Mesendoderm (in vitro differentiated cells): ENCODE measurements at places on chromosomes 4 and X.

GRCh38 chrX:18974993-18975392 is 8.9 kb downstream of the PHKA2 start:
- no peak for DNase-seq

- DNase-seq = no peak
Observed at GRCh38 chrX:36986231-36986630, 21.9 kb upstream of the FAM47C start.

- no peak for DNase-seq
Observed at GRCh38 chr4:159268607-159269006, 165.7 kb downstream of the RAPGEF2 start.

DNA sequence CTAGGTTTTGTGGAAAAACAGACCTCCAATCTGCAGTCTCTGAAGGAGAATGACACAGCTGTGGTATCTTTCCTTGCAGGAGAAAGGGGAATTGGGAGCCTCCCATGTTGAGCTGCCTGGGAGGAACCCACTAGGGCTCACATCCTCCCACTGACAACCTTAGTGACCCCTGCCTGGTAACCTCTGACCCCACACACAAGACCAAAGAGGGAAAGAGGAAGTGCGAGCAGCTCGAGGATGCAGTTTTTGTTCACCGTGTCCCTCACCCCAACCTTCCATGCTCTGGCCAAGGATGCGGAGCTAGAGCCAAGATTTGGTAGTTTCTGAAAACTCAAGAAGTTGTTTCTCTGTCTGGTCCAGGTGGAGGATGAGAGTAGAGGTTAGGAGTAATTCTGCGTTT is 5.4 kb upstream of the ZXDA start:
- DNase-seq = no peak

- no peak for DNase-seq
Observed at GRCh38 chrX:10062980-10063379, 93.8 kb upstream of the CLCN4 start.

DNA sequence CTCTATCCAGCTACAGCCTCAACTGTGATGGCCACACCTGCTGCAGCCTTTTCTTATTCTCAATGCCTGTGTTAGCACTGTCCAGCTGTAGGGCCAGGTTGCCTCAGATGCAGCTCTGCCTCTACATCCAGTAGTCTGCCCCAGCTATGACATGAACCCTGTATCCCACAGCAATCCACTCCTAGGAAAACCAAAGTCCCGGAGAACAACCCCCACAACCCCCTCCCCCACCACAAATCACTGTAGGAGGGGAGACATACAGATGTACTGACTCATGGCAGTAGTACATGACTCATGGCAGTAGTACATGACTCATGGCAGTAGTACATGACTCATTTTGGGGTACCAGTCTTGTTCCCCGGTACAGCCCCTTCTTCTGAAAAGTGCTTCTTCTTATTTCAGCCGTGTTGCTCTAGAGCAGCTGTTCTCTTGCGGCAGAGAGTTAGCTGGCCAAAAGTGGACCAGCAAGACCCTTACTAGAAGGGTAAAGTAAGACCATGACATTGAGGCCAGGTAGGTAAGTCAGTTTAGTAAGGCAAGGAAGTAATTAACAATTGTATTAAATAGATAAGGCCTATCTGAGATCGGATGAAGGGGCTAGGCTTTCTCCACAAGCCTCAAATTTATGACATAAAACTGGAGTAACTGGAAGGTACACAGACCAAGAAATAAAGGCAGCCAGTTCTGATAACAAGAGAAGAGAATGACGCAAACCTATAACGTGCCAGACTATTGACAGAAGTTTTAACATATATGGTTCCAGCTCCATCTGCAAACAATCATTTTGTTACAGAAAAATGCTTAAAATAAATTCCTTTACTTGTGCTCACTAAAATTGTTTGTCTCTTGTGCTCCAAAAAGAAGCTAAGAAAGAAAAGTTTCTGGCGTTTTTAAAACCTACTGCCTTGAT is 221.4 kb downstream of the TACR3 start:
- peak; percentile 79 for DNase-seq

- DNase-seq = no peak
Observed at GRCh38 chr4:77117721-77118120, 39.3 kb upstream of the CCNG2 start.

DNA sequence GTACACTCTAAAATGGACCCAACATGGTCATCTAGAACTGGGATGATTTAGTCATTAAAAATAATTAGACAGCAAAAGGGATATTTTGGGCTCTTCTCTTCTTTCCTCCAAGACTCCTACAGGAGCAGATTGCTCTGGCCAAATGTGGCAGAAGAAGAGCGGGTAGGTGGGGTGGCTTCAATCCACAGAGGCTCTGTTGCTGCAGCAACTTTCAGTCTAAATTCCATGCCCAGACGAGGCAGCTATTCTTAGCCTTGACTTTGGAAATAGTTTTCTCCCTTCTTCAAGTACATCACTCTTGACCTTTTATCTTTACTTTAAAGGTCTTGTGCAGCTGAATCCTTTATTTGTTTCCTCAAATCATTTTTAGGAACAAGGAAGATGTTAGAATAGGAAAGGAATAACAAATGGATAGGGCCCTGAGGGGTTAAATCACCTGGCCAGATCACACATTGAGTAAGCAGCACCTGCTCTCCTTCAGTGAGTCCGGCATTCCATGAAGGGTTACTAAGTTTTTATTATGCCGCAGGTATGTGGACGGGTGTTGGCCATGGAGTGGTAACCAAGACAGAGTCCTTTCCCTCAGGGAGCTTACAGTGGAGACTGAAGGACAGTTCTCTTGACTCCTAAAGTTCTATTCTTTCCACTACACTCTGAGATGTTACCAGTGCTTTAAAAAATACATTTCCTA is 19.3 kb upstream of the SORBS2 start:
- no peak for DNase-seq

GRCh38 chr4:17765514-17766286 is 15.7 kb downstream of the FAM184B start:
- DNase-seq = no peak

DNA sequence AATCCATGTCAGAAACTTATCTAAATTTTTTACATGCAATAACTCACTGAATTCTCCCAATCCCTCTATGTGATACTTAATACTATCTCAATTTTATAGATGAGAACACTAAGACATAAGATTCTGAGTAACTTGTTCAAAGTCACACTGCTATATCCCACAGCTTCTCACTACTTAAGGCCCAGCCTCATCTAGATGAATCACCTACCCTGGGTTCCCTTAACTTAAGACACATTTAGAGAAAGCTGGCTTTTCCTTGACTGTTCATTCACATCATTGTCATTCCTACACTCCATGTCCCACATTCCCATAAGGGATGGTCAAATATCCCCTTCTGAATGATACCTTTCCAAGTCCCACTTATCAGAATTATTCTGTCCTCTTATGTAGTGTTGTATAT is 21.0 kb downstream of the TNIP3 start:
- no peak for DNase-seq

- DNase-seq = no peak
Observed at GRCh38 chr4:159549098-159549518, 446.2 kb downstream of the RAPGEF2 start.

- DNase-seq = no peak
Observed at GRCh38 chr4:148565801-148566200, 123.6 kb upstream of the NR3C2 start.

GRCh38 chr4:69828828-69829227 is 31.1 kb downstream of the SULT1E1 start:
- DNase-seq = no peak

- no peak for DNase-seq
Observed at GRCh38 chr4:184331268-184331995, 113.8 kb upstream of the ENPP6 start.

DNA sequence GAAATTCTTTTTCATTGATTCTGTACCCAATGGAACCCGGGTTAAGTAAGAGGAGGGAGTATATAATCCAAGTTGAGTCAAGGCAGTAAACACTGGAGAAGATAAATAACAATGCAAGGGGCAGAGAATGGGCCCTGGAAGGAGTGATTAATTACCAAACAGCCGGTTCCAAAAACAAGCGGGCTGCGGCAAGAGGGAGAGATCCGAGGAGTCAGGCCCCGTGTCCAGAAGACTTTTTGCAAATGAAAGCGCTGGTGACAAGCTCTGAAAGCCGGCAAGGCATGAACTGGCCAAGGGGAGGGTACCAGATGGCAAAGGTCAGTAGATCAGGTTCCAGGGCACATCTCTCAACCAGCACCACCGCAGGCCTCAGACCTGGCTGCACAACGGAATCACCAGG is 294.9 kb downstream of the BCOR start:
- no peak for DNase-seq

GRCh38 chrX:102063445-102064074 is 61.9 kb upstream of the TCEAL2 start:
- peak; percentile 35 for DNase-seq

DNA sequence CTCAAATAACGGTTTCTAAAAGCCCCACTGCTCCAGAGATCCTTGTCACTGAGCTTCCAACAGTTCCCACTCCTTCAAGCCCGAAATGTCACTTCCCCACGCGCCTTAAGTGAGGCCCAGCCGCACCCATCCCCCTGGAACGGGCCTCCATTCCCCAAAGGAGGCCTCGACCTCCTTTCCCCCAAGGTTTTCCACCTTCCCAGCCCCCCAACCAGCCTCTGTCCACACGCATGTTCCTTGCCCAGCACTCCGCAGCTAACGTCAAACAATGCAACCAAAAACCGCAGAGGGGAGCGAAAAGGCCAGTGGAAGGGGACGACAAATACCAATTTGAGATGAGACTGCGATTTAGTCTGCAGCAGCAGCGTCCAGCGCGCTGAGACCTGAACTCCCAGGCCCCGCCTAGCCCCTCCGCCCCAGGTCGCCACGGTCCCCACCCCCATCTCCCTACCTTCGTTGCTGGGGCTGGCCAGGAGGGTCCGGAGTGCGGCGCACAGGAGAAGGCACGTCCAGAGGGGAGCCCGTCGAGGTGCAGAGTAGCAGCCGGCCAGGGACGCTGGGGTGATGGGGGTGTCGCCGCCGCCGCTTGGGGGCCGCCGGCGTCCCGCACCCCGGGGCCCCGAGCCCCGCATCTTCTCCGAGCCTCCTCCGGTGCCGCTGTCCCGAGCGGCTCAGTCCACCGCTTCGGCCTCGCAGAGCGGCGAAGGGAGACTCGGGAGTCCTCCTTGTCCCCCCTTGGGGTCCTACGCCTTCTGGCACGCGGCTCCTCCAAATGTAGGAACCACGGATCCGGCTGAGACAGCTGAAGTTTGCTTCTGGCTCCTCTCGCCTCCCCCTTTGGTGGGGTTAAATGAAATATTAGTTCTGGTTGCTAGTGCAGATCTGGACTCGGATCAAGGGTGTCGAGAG is 924 bp downstream of the EPHA5 start:
- peak; percentile 38 for DNase-seq

DNA sequence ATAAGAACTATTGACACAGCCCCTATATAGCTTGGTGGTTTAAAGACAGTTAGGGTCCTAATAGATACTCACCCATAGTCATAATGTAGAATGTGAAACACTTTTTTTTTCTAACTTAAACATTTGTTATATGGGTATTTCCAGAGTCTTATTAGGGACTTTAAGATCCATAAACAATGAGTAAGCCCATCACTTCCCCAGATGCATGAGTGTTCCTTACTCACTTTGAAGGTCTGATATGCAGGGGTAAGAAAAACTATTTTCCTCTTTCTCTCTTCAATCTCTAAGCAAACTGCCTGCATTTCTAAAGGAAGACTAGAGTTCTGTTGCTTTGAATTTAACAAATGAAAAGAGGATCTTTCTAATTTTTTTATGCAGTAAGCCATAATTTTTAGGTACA is 443.6 kb upstream of the PITX2 start:
- DNase-seq = no peak

DNA sequence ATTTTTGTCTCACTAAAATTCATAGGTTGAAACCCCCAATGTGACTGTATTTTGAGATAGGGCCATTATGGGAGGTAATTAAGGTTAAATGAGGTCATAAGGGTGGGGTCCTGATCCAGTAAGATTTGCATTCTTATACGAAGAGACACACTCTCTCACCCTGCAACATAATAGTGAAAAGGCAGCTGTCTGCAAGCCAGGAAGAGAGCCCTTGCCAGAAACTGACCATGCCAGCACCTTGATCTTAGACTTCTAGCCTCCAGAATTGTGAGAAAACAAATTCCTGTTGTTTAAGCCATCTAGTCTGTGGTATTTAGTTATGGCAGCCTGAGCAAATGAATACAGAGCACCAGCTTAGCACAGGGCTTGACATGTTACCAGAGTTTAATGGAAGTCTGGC is 17.5 kb upstream of the IGSF1 start:
- DNase-seq = no peak

GRCh38 chr4:11597506-11597905 is 168.8 kb upstream of the HS3ST1 start:
- DNase-seq = no peak

- peak; percentile 89 for DNase-seq
Observed at GRCh38 chr4:1809754-1810502, 16.8 kb downstream of the FGFR3 start.

GRCh38 chr4:165154482-165154881 is 41.8 kb upstream of the TMEM192 start:
- DNase-seq = peak; percentile 76

DNA sequence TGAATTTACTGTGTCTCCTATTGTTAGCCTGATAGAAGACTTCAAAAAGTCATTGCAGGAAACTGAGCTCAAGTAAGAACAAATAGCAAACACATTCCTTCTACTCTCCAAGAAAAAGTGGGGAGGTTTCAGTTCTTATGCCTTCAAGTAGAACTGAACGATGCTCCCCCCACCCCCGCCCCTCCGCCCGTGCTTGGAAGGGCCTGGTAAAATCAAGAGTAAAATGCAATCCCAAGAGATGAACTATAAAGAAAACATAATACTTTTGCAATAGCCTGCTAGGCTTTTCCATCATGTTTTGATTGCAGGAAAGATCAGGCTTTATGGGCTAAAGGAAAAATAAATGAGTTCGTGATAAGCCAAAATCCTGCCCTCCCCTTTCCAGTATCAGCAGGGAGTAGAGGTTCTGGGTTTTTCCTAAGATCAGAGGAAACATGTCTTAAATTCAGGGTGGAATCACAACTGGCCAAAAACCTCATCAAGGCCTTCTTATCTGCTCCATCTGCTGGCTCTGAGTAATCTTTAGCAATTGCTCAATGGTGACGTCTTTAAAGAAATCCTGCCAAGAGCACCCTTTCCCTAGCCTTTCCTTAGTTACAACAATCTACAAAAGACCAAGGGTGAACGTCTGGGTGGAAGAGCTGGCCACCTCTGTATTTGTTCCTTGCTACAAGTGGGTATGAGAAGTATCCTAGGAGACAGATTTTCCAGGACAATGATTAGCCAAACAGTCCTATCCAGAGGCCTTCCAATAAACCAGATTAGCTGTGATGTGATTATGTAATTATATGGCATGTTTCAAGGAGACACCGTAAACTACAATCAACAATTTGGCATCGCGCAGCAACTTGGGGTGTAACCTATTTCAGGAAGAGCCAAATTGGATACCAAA is 66.3 kb upstream of the FAM9C start:
- peak; percentile 50 for DNase-seq
